Lung (tissue), 17 donors: ENCODE measurements at places on chromosomes 1 and 21. TPM values are rescaled to one million over a fixed set of nuclear protein-coding genes. Genes with fewer than 3 reads are reported as not detected.

AMPD1 gene
- polyA plus RNA-seq, result not detected

SIKE1 gene
- polyA plus RNA-seq, result 21.6 TPM

MANEAL gene
- 2.8 TPM for polyA plus RNA-seq

FMOD gene
- 16.5 TPM for polyA plus RNA-seq

RCSD1 gene
- polyA plus RNA-seq, result 25.0 TPM

SPTA1 gene
- polyA plus RNA-seq, result 0.02 TPM

TNFRSF8 gene
- 5.3 TPM for polyA plus RNA-seq

RGS7 gene
- 0.08 TPM for polyA plus RNA-seq

AP4B1 gene
- polyA plus RNA-seq, result 12.8 TPM

CRABP2 gene
- polyA plus RNA-seq, result 1.3 TPM

RIIAD1 gene
- 9.3 TPM for polyA plus RNA-seq

CD5L gene
- 0.46 TPM for polyA plus RNA-seq

CFAP45 gene
- polyA plus RNA-seq, result 12.5 TPM

HIPK1 gene
- polyA plus RNA-seq, result 10.9 TPM

SPRTN gene
- polyA plus RNA-seq, result 3.6 TPM

ZBTB7B gene
- 57.8 TPM for polyA plus RNA-seq

GJA8 gene
- polyA plus RNA-seq, result not detected

PPFIA4 gene
- 0.64 TPM for polyA plus RNA-seq

FOXD3 gene
- polyA plus RNA-seq, result 0.01 TPM

VASH2 gene
- 0.49 TPM for polyA plus RNA-seq

S100A3 gene
- polyA plus RNA-seq, result 8.0 TPM
